NT2/D1 (cell line): ENCODE measurements at places on chromosomes 11 and 22.

GRCh38 chr11:59771605-59772004, 16.4 kb downstream of the STX3 start:
- no peak for DNase-seq

DNA sequence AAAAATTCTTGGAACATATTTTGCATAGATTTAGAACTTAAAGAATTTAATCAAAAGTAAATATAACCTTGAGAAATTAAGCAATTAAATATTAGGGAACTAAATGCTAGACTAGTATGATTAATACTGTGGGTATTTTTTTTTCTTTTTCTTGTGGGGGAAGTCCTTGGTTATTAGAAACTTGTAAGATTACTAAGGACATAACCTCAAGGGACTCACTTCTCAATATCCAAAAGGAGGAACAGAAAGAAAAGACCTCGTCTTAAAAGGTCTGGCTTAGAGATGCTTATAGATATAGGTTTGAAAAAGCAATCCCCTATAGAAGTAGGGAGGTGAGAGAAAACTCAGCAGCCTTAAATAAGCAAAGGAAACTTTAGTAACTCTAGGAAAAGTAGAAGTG, 368.5 kb downstream of the INSC start:
- DNase-seq, result no peak

DNA sequence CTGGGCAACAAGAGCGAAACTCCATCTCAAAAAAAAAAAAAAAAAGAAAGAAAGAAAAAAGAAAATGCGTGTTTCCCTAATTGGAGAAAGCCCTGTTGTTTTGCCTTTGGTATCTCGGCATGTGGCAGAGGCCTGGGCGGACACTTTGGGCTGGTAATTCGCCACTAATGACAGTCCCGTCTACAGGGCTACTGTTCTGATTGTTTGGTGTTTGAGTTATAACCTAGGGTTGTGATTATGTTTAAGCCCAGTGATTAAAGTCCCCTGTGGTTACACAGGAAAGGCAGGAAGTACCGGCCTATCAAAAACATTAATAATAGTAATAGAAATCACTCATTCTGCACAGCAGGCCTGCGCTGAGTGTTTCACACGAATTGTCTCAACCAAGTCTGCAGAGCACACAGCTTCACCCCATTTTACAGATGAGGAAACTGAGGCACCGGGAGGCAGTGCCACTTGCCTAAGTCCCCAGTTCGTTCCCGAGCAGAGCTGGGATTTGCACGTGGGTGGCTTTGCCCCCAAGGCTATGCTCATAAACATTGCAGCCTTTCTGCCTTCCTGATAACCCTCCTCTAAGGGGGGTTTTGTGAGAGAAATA, 39.1 kb upstream of the GRAMD4 start:
- no peak for DNase-seq

DNA sequence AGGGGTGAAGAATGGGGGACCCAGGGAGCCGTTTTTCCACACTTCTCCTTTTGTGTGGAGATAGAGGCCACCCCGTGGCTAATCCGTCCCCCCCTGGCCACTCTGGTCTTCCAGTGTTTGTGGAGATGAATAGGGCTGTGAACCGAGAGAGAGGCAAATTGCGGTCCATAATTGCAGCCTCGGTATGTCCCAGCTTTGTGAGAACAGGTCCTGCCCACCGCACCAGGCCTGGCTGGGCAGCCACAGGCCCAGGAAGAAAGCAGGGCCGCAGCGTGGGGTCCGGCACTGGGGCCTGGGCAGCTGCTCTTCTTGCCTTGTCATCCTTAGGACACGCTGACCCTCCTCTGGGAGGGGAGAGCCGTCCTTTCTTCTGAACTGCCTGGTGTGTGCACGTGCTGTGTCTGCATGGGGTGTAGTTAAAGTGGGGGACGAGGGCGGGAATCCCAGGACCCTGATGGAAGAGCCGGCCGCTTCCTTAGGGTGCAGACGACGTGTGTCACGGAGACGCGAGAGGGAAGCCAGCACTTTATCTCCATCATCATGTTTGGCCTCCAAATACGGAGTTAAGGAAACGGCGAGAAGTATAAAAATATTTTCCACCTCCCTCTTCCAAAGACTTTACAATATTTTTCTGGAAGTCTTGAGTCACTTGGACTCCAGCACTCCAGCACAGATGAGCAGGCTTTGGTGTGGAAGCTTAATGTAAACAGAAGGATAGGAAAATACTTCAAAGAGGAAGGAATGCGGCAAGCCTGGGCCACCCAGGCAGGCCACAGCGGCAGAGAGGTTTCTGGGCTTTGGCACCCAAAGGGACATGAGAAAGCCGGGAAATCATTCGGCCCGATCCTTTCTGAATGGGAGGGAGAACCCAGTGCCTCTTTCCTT, 1248.4 kb downstream of the BRD1 start:
- DNase-seq, result no peak
